ENCODE measurements at places on chromosomes 5 and 9. TPM values are rescaled to one million over a fixed set of nuclear protein-coding genes. Genes with fewer than 3 reads are reported as not detected.

The RNF183 gene
- not detected for polyA plus RNA-seq

The TAF11L10 gene
- not detected for polyA plus RNA-seq

DNA sequence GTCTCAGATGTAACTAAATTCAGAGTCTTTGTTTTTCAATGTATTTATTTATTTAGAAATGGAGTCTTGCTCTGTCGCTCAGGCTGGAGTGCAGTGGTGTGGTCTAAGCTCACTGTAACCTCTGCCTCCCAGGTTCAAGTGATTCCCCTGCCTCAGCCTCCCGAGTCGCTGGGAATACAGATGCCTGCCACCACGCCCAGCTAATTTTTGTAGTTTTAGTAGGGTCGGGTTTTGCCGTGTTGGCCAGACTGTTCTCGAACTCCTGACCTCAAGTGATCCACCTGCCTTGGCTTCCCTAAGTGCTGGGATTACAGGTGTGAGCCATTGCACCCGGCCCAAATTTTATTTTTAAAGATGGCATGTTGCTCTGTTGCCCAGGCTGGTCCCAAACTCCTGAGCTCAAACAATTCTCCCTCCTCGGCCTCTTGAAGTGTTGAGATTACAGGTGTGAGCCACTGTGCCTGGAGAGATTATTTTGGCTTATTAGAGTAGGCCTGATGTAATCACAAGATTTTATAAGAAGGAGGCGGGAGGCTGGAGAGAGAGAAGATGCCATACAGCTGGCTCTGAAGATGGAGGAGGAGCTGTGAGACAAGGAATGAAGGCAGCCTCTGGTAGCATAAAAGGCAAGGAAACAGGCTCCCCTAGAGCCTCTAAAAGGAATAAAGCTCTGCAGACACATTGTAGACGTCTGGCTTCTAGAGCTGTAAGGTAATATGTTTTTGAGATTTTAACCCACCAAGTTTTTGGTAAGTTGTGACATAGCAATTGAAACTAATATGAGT lies 12.9 kb upstream of the KLF9 start:
- H3K27ac ChIP-seq: no peak overlapping the region
- no peak overlapping the region for H3K4me3 ChIP-seq
- no peaks in the 10 kb centered on the region for H3K36me3 ChIP-seq
- no peaks in the 10 kb centered on the region for H3K4me1 ChIP-seq

GRCh38 chr5:42855811-42856210 lies 44.1 kb upstream of the SELENOP start:
- H3K27me3 ChIP-seq: no peaks in the 10 kb centered on the region
- H3K27ac ChIP-seq: no peak overlapping the region
- H3K36me3 ChIP-seq: no peaks in the 10 kb centered on the region
- no peak overlapping the region for H3K4me3 ChIP-seq

The EFNA5 gene
- polyA plus RNA-seq: 1.4 TPM

The GFI1B gene
- 0.02 TPM for polyA plus RNA-seq

The LCN15 gene
- polyA plus RNA-seq: not detected

Measured in IMR-90 (cell line).